ENCODE measurements at places on chromosomes 4 and X.

DNA sequence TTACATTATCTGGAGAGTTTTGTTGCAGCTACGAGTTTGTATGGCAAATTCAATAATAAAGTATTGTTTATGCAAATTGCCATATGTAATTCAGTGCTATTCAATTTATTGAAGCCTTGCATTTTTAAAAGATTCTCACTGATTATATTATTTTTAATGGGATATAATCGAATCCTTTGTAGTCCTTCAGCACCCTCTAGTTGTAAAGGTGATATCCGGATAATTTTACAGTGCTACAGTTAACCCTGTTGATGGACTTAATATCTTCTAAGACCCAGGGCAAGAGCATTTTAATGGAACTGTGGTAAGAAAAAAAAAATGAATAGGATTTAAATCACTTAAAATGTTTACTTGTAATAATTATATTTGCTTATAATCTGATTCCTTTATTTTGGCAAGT lies 48.5 kb upstream of the GRIA2 start:
- DNase-seq: peak; percentile 31

DNA sequence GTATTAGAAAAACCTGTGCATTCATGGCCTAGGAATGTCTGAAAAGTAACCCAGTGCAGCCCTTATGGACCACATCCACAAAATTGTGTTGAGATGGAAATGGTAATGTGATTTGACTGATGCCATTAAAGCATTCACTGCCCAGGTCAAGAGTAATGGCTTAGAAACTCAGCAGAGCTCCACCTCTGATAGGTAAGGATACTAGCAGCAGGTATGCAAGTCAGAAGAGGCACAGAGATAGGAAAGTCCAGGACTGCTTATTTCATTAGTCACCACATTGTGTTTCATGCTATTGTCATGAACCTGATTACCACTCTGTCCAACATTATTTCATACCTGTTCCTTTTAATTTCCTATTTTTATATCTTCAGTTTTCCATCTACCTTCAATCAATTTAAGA lies 2042.2 kb downstream of the ARAP2 start:
- no peak for DNase-seq

GRCh38 chr4:114601304-114602052 lies 2.9 kb downstream of the UGT8 start:
- no peak for DNase-seq

DNA sequence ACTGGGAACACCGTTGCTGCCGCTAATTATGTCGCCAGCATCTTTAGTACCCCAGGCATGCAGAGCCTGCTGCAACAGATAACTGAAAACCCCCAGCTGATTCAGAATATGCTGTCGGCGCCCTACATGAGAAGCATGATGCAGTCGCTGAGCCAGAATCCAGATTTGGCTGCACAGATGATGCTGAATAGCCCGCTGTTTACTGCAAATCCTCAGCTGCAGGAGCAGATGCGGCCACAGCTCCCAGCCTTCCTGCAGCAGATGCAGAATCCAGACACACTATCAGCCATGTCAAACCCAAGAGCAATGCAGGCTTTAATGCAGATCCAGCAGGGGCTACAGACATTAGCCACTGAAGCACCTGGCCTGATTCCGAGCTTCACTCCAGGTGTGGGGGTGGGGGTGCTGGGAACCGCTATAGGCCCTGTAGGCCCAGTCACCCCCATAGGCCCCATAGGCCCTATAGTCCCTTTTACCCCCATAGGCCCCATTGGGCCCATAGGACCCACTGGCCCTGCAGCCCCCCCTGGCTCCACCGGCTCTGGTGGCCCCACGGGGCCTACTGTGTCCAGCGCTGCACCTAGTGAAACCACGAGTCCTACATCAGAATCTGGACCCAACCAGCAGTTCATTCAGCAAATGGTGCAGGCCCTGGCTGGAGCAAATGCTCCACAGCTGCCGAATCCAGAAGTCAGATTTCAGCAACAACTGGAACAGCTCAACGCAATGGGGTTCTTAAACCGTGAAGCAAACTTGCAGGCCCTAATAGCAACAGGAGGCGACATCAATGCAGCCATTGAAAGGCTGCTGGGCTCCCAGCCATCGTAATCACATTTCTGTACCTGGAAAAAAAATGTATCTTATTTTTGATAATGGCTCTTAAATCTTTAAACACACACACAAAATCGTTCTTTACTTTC lies 1.8 kb downstream of the UBQLN2 start:
- DNase-seq: no peak

DNA sequence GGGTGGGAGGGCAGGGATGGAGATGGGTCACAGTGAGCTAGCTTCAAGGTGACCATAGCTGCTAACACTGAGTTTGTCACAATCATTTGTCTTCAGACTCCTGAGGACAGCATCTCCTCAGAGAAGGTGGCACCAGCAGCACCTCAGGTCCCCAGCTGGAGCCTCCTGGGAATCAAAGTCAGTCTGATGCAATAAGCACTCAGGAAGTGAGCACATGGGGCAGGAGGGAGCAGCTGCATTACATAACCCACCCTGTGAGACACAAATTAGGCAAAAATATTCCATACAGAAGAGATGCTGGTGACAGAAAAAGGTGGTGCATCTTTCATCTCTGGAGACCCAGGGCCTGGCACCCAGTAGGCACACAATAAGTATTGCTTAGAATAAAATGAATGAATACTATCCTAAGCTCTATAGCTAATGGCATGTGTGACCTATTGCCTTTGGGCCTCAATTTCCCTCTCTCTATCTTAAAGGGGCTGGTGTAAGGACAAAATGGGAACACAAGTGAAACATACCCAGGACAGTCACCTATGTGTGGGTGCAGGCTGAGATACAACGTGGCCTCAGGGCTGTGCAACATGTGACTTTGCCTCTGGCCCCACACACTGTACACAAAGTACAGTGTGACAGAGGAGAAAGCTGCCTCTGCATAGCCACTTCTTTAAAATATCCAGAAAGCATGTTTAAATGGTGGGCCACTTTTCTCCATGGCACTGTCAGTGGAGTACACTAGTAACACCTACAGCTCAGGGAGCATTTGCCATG lies 37.1 kb downstream of the SLC39A8 start:
- DNase-seq: peak; percentile 6

DNA sequence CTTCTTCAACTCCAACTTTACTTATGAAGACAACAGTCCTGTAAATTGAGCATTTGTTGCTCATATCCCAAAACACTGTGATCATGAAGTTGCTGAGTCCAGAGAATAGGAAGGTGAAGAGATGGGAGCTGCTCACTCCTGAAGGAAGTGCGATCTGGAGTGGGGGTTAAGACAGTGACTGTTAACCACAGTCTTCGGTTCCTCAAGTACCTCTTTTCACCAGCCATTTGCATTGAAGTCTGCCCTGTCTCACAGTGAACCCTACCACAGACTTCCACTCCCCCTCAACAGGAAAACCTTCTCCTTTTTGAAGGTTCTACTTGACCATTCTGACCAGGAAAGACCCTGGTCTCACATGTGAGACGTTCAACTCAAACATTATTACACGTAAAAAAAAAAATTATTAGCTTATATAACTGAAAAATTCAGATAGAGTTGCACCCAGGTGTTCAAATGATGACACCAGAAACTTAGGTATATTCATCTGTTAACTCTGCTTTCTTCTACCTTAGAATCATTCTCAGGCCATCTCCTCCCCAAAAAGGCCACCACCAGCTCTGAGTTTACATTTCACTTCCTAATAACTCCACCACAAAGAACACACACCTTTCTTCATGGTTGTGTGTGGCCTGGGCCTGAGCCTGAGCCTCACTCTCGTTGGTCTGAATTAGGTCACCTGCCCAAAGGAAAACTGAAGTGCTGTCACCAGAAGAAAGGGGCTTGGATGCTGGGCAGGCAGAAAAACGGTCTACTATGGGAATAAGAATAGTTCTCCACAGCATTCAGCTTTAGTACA lies 199.2 kb downstream of the DCTD start:
- no peak for DNase-seq

- DNase-seq: peak; percentile 99
Measured at GRCh38 chr4:16140879-16141249, 57.0 kb upstream of the PROM1 start.

Data from fibroblast of upper back skin (primary cell).